ENCODE measurements at places on chromosomes 2 and 18.

- DNase-seq: peak; percentile 39
Measured at GRCh38 chr2:39379643-39380524, 57.2 kb downstream of the MAP4K3 start.

GRCh38 chr2:64251497-64252250 lies 107.5 kb upstream of the PELI1 start:
- no peak for DNase-seq

GRCh38 chr2:196566961-196567666 lies 72.4 kb upstream of the CCDC150 start:
- DNase-seq: no peak

DNA sequence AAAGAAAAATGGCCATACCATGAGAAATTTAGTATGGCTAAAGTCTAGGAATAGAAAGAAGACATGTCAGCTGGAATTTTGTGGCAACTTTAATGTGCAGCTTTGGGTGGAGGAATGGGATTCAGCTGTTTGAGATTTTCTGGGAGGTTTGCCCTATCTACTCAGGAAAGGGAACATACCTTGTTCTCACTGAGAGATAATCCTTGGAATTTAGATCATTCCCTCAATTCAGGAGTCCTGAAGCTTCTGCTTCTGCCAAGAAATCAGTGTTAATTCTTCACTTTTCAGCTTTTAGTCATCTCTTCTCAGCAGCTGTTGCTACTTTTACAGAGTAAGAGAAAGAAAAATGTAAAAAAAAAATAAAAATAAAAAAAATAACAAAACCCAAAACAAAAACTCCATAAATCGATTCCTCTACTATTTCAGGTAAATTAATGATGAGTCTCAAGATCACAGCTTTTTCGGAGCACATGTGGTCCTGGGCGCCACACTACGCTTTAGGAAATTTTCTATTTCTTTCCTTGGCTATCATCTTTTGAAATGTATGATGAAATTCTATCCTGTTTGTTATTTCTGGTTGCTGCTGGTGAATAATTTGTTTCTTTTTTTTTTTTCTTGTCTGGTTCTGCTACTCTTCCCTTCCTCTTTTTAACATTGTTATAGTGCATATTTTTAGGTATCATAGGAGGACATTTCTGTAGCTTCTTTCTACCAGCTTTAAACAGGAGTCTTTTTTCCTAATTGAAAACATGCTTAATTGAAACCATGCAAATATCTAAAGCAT lies 18.9 kb upstream of the BAZ2B start:
- peak; percentile 34 for DNase-seq

DNA sequence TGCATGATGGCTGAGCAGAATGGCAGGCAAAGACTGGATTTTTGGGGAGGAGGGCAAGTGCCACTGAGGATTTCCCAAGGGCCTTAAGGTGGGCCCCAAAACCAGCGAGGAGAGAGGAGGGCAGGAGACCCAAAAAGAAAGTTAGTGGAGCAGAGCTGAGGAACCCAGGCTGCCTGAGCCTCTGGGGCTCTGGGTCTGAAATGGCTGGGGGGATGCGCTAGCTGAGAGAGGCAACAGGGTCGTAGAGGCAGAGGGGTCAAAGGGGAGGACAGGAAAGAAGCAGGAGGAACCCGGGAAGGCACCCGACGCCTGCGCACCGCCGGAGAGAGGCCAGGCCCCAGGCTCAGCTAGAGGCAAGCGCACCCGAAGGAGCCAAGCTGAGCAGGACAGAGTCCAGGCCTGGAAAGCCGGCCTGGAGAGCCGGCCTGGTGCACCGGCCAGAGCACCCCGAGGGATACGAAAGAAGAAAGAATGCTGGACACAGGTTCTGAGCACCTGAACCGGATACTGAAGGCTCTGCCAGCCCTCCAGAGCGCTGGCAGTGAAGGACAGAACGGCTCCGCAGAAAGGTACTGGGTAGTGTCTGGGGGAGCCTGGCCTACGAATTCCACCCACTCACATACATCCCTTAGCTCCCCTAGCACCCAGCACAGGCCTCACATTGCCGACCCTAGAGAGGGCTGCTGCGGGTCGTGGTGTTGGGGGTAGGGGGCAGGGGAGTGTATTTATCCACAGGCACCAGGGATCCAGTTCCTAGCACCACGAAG lies 39.5 kb upstream of the ATP6V1B1 start:
- DNase-seq: no peak

- no peak for DNase-seq
Measured at GRCh38 chr18:67300498-67300897, 216.0 kb downstream of the DSEL start.

GRCh38 chr2:12847694-12848575 lies 131.2 kb downstream of the TRIB2 start:
- no peak for DNase-seq

GRCh38 chr2:3292416-3292815 lies 85.2 kb downstream of the EIPR1 start:
- DNase-seq: no peak

DNA sequence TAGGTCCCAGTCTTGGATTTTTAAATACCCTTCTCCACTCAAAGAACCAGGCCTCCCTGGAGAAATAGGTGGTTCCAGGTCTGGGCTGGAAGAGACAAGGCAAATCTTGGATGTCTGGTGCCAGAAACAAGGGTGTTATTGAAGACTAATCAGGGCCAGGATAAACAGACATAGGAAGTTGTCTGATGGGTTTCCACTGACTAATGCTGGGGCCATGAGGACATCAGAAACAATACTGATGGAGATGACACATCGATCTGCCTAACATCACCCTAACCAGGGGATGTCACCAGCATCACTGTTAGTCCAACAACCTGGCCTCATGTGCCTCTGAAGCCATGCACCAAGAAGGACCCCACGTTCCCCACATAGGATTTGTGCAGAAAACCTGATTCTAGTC lies 42.5 kb upstream of the GLI2 start:
- no peak for DNase-seq

GRCh38 chr2:173090973-173091660 lies 15.5 kb downstream of the MAP3K20 start:
- no peak for DNase-seq

- DNase-seq: no peak
Measured at GRCh38 chr2:42195559-42195958, 26.4 kb downstream of the EML4 start.

GRCh38 chr2:150095361-150096095 lies 391.9 kb downstream of the RND3 start:
- no peak for DNase-seq

DNA sequence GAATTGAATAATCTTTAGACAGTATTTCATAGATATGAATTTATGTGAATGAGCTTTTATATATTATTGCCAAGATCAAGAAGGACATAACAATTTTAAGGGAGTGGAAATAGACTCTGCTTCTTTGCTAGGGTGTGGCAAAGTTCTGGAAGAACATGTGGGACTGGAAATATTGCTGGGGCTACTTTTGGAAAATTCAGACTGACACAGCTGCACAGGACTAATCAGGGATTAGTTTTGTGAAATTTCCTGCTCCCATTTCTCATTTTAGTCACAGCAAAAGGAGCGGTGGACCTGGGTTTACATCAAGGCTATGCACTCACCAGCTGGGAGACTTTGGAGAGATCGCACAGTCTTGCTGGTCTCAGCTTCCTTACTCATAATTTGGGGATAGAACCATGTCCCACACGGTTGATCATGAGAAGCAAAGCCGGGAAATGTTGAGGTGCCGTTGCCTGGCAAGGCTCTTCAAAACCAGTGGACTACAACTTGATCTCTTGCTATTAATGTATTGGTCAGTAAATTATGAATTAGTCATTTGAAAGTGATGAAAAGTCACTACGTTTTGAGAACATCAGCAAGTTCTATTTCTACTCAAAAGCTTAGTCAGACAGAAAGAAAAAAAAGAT lies 42.4 kb downstream of the IL1RL2 start:
- peak; percentile 19 for DNase-seq

- DNase-seq: no peak
Measured at GRCh38 chr2:6771634-6772611, 93.8 kb downstream of the CMPK2 start.

DNA sequence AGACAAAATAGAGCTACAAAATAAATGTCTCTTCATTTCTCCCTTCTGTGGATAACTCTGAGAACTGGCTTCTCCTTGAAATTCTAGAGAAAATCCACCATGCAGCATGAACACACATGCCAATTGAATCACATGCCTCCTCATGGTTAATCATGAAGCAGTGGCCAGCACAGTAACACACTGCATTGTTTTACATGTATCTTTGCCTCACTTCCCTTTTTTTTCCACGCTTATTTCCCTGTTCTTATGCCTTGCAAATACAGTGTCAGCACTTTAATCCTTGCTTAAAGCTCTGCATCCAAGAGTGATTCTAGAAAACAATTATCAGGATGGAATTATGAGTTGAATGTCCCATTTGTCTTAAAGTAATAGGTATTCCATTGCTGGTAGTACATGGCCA lies 50.3 kb upstream of the ZBTB7C start:
- peak; percentile 64 for DNase-seq

- no peak for DNase-seq
Measured at GRCh38 chr2:231347638-231348037, 47.9 kb upstream of the B3GNT7 start.

- no peak for DNase-seq
Measured at GRCh38 chr2:66305718-66306117, 129.2 kb upstream of the MEIS1 start.

DNA sequence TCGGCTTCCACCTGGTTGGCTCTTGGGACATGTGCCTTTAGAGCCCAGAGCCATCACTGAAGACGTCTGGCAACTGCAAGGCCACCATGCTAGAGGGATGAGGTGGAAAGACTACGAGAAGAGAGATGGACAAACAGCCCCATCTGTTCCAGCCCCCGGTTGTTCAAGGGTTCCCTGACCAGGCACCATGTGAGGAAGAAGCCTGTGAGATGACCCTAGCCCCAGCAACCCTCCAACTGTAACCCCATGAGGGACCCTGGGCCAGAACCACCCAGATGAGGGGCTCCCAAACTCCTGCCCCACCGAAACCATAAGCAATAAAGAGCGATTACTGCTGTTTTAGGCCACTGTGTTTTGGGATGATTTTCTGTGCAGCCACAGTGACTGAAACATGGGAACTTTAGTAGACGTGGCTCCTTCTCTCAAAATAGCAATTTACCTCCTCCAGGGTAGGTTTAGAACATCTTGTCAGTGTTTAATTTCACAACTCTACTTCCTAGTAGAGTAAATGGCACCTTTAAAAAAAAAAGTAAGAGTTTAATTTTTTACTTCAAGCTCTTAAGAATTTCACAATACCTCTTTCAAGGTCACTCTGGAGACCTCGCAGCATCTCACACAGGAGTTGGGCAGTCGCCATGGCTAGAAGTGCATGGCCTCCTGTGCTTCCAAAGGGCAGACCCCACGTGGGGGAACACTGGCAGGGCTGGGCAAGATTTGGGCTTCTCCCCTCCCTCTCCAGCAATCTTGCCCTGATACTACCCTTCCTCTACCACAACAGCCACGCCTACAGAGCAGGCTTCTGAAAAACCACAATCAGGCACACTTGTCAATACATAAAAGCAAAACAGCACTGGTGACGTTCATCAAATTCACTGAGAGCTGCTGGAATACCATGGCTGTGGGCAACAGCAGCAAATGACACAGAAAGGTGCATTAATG lies 48.8 kb downstream of the TMEM163 start:
- DNase-seq: no peak

DNA sequence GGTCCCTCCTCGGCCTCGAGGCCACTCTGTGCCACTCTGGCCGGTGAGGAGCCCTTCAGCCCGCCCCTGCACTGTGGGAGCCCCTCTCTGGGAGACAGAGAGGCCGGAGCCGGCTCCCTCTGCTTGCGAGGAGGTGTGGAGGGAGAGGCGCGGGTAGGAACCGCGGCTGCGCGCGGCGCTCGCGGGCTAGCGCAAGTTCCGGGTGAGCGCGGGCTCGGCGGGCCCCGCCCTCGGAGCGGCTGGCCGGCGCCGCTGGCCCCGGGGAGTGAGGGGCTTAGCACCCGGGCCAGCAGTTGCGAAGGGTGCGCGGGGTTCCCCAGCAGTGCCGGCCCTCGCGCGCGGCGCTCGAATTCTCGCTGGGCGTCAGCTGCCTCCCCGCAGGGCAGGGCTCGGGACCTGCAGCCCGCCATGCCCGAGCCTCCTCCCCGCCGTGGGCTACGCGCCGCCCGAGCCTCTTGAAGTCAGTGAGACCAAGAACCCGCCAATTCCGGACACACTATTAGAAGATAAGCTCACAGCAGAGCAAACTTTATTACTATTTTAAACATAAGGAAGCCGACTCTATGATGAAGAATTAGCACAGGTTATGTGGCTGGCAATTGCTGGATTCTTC lies 825.8 kb upstream of the FANCL start:
- no peak for DNase-seq

- DNase-seq: no peak
Measured at GRCh38 chr2:17226941-17227490, 291.2 kb downstream of the RAD51AP2 start.

- no peak for DNase-seq
Measured at GRCh38 chr2:142425551-142425950, 294.7 kb upstream of the LRP1B start.

- no peak for DNase-seq
Measured at GRCh38 chr2:17030047-17030446, 364.4 kb upstream of the CYRIA start.

DNA sequence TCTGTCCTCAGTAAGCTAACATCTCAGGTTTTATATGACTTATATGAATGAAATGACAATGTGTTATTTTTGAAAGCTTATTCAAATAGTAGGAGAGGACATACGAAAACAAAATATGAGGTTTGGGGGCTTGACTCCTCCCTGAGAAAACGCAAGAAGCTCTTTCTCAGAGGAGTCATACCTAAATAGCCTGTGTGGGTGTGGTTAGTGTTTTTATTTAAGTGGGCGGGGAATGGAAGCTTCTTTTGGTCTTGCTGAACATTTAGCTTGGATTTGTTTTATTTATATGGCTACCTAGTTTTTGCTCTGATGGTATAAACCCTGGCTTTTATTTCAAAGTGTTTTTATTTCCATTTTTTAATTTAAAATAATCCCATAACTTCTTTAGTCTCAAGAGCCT lies 72.1 kb upstream of the DSG1 start:
- no peak for DNase-seq

DNA sequence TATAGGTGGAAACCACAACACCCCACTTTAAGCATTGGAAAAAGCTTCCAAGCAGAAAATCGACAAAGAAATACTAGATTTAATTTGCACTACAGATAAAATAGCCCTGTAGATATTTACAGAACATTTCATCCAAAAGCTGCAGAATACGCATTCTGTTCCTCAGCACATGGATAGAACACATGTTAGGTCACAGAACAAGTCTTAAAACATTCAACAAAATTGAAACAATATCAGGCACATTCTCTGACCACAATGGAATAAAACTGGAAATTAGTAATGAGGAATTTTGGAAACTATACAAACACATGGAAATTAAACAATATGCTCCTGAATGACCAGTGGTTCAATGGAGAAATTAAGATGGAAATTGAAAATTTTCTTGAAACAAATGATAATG lies 27.8 kb upstream of the XDH start:
- DNase-seq: no peak

- DNase-seq: peak; percentile 82
Measured at GRCh38 chr18:10524507-10525370, 1.1 kb upstream of the NAPG start.

- DNase-seq: no peak
Measured at GRCh38 chr2:68790600-68790999, 56.0 kb downstream of the ARHGAP25 start.
